ENCODE measurements at places on chromosomes 1 and 21.

DNA sequence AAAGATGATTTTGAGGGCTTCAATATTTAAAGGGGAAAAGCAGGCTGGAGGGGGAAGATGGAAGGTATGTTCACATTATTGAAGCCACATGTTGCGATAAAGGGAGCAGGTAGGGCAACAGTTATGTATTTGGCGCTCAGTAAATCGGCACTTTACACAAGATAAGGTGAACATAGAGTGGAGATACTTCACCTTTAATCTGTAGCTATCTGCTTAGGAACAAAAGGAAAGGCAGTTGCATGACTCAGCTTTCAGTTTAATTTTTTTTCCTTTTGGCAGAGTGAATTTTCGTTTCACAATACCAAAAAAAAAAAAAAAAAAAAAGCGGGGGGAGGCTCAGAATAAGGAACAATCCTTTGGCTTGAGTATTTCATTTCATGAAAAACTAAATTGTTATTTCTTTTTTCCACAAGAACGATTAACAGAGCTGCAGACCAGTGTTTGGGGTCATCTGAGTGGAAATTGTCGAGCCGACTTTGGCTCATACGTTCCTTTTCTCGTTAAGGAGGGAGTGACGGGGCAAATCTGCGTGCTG, 1.1 kb upstream of the COQ8A start:
- no peak for DNase-seq

DNA sequence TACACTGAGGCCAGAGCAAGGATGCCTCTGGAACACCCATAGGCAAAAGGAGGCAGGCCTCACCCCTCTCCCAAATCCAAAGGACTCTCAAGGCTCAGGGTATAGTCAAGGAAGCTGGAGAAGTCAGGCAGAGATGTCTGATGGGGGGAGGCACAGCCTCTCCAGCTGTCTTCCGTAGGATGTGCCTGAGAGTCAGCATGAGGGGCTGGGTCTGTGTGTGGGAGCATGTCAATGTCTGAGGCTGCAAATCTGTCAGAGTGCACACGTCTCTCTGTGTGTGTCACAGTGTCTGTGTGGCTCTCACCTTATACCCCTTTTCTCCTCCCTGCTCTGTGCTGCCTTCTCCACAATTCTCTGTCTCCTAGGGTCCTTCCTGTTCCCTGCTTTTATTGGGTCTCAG, 4.0 kb downstream of the HPCAL4 start:
- no peak for DNase-seq

- no peak for DNase-seq
These were observed 6.6 kb upstream of the VWA5B1 start for GRCh38 chr1:20284046-20284445.

- DNase-seq: no peak
These were observed 7.6 kb upstream of the ARHGEF10L start for GRCh38 chr1:17531682-17532487.

- no peak for DNase-seq
These were observed 23.2 kb upstream of the TMEM222 start for GRCh38 chr1:27298632-27299384.

GRCh38 chr21:38267136-38267755, 10.5 kb downstream of the KCNJ15 start:
- DNase-seq: no peak

DNA sequence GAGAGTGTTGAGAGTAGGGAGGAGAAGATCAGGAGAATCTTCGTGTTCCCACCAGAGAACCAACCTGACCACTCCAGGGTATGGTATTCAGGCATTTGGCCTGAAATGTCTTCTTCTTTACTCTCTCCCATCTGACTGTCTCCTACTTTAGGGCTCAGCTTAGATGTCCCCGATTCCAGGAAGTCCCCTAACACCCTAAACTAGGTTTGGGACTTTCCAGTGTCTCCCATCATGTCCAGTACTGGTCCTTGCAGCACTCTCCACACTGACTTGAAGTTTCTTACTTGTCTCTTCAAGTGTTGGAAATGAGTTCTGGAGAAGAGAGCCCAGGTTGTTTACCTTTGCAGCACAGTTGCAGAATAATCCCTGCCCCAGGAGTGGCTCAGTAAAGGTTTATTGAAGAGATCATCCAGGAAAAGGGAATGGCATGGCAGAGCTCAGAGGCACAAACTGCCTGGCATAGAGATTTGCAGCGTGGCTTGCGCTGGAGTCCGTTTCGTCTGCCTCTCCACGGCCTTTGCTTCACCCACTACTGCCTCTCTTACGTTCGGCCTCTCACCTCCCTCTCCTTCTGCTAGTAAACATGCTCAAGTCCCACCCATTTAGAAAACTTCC, 6.2 kb upstream of the ELK4 start:
- DNase-seq: no peak

DNA sequence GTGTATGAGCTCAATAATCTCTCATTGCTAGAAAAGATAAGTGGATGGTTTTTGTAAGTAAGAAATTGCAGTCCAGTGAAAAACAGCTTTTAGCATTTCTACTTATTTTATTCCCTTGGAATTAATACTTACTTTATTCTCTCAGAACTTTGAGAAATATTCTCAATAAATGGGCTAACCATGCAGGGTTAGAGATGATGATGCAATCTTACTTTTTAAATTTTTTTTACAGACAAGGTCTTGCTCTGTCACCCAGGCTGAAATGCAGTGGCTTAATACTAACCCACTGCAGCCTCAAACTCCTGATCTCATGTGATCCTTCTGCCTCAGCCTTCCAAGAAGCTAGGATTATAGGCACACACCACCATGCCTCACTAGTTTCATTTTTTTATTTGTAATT, 440.8 kb upstream of the ZP4 start:
- no peak for DNase-seq

DNA sequence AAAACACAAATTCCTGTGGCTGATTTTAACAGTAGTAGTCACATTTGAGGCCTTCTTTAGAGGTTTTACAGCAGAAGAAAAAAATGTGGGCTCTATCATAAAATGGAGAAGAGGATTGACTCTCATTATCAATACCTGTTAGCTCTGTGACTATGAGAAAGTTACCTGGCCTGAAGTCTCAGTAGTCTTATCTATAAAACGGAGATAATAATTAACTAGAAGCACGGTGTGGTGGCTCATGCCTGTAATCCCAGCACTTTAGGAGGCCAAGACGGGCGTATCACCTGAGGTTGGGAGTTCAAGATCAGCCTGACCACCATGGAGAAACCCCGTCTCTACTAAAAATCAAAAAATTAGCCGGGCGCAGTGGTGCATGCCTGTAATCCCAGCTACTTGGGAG, 90.4 kb upstream of the PLPPR4 start:
- DNase-seq: no peak

DNA sequence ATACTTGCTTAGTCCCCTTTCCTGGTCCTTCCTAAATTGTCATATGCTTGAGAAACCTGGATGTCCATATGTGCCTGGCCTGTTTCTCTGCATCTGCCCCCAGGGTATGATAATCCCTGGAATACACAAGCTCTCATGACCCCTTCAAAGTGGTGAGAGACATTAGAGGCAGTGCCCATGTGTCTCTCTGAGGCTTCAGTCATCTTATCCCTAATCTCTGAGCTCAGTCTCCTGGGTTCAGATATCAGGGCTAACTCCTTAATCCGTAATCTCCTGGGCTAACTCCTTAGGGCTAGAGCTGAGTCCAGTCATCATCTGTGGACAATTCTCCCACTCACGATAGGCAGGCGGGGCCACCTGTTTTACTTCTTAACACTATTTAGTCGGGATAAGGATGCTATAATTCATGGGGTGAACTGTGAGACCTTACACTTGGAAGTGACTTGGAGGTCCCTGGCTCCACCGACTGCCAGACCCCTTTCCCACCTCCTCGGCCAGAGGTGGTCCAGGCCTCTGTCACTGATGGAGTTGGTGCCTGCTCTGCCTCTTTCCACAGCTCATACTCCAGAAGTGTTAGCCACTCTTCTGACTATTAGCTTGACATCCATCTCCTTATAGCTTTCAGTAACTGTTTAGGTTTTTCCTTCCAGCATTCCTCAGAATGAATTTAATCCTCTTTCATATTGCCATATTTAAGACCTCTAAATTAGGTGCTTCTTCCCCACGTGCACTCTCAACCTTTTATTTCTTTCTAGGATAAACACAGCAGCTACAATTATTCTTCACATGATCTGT, 22.7 kb downstream of the CCN1 start:
- no peak for DNase-seq

- DNase-seq: no peak
These were observed 498.3 kb downstream of the NPHP4 start for GRCh38 chr1:5493851-5494311.

DNA sequence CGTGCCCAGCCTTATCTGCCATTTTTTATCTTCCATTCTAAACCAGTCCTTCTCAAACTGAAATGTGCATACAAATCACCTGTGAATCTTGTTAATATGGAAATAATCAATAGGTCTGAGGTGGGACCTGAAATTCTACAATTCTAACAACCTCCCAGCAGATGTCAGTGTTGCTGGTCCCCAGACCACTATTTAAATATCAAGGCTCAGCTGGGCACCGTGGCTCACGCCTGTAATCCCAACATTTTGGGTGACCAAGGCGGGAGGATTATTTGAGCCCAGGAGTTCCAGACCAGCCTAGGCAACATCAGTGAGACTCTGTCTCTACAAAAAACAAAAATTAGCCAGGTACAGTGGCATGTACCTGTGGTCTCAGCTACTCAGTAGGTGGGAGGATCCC, 4.1 kb downstream of the UQCRHL start:
- no peak for DNase-seq

GRCh38 chr1:201291916-201292315, 8.6 kb downstream of the PKP1 start:
- no peak for DNase-seq

DNA sequence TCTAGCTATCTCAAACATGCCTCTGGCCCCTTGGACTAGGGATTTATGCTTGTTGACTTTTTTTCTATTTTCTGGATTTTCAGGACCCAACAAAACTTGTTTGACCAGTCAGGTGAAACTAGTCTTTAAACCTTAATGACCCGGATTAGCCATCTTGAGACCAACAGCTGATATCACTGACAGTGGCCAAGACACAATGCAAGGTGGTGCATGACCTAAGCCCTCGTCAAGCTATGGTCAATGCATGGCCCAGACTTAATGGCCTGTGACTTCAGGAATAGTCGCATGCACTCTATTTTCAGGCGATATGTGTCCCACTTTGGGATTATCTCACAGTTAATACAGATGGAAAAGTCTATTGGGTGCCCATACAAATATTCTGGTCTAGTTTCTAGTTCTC, 190.4 kb downstream of the ZBTB18 start:
- no peak for DNase-seq

GRCh38 chr1:50422946-50423669, at the start of gene DMRTA2:
DMRTA2 (minus strand) TSS chr1:50423443; CDS start chr1:50421536, 1,907 bp downstream.
- no peak for DNase-seq

GRCh38 chr1:158163000-158163947, 17.4 kb upstream of the CD1D start:
- peak; percentile 54 for DNase-seq

GRCh38 chr1:181134543-181135436, 46.3 kb downstream of the IER5 start:
- DNase-seq: peak; percentile 72

DNA sequence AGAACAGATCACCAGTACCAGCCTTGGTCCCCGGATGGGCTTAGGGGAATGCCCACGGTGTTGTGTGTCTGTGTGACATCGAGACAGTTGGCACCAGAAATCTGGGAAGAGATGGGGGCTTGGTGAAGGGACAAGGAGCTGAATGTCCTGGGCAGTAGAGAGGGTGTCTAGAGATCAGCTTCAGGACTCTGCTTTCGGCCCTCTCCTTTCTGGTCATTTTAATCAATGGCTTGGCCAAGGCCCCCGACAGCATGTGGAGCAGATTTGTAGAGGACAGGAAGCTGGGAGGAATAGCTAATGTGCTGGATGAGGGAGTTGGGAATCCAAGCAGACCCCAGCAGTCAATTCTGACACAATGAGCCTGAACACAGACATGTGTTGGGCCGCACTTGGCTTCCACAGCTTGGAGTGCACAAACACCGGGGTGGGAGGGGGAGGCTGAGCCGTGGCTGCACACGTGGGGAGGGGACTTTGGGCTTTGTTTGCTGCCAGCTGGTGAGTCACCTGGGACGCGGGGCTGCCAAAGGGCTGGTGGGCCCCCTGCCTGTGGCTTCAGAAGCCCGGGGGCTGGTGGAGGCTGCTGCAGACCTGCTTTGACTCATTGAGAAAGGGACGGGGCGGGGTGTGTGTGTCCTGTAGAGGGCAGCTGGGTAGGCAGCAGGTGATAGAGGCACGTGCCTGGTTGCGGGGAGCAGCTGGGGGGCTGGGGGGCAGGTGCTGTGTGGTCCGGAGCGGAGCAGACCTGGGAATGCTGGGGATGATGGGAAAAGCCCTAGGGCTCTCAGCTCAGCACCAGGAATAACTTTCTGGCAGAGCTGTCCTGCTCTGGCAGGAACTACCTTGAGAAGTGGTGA, 20.9 kb downstream of the SLC1A7 start:
- DNase-seq: no peak

DNA sequence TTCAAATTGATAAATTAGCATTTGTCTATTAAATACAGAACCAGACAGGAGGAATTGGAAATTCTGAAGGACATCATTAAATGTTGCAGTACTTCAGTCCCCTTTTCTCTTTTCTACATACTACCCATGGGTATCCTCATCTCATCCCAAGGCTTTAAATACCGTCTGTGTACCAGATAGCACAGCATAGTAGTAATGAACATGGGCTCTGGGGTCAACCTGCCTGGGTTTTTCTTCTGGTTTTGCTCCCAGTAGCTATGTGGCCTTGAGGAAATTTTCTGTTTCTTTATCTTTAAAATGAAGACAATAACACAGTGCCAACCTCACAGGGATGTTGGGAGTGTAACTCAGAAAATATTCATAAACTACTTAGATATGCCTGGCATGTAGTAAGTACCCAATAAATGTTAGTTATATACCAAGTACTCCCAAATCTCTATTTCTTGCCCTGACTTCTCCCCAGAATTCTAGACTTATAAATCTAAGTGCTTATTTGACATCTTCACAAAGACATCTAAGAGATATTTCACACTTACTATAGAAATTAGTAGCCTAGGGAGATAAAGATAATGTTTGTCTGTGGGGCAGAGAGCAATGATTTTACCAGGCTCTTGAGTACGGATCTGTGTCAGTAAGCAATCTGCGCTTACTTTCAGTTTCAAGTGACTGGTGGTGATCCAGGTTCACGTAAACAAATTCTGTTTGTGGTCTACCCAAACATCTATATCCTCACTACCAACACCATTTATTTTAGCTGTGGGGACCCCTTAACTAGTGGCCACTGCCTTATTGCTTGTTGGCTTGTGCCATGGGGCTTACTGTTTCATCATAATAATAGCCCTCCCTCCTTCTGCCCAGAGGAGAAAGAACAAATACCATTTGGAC, 37.3 kb downstream of the VANGL2 start:
- no peak for DNase-seq

- no peak for DNase-seq
These were observed 149.8 kb downstream of the RUNX1 start for GRCh38 chr21:34899302-34899701.

DNA sequence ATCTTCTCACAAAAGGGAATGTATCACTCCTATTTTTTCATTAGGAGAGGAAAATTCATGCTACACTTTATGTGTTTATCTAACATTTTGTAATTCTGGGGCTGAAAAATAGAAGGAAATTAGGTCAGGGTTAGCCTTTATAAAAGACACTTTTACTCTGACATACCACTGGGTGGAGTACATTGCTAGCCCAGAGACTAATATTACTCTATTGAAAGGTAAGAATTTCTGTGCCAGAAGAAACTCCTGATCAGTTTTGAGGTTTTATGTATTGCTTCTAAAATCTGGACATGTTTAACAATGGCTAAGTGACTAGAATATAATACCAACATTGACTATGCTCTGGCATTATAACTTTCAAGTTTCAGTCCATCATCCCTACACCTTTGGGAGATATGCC, 724.6 kb downstream of the USP25 start:
- no peak for DNase-seq

- no peak for DNase-seq
These were observed 40.4 kb upstream of the ZSWIM5 start for GRCh38 chr1:45246760-45247159.

- no peak for DNase-seq
These were observed 167.3 kb downstream of the ZZZ3 start for GRCh38 chr1:77514921-77515776.
